Hematopoietic multipotent progenitor cell (in vitro differentiated cells): ENCODE measurements at places on chromosomes 1 and 21. TPM values are rescaled to one million over a fixed set of nuclear protein-coding genes. Genes with fewer than 3 reads are reported as not detected.

Gene KRTAP19-4
- not detected for total RNA-seq

DNA sequence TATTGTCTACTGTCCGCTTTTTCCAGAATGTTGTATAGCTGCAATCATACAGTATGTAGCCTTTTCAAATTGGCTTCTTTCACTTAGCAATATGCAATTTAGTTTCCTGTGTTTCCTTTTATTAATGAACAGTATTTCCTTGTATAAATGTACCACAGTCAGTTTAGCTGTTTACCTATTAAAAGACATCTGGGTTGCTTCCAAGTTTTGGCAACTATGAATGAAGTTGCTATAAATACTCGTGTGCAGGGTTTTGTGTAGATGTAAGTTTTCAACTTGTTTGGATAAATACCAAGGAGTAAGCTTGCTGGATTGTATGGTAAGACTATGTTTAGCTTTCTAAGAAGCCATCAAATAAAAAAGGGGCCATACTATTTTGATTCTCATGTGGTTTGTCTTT, 24.4 kb upstream of the KCNJ6 start:
- DNase-seq, result no peak

DNA sequence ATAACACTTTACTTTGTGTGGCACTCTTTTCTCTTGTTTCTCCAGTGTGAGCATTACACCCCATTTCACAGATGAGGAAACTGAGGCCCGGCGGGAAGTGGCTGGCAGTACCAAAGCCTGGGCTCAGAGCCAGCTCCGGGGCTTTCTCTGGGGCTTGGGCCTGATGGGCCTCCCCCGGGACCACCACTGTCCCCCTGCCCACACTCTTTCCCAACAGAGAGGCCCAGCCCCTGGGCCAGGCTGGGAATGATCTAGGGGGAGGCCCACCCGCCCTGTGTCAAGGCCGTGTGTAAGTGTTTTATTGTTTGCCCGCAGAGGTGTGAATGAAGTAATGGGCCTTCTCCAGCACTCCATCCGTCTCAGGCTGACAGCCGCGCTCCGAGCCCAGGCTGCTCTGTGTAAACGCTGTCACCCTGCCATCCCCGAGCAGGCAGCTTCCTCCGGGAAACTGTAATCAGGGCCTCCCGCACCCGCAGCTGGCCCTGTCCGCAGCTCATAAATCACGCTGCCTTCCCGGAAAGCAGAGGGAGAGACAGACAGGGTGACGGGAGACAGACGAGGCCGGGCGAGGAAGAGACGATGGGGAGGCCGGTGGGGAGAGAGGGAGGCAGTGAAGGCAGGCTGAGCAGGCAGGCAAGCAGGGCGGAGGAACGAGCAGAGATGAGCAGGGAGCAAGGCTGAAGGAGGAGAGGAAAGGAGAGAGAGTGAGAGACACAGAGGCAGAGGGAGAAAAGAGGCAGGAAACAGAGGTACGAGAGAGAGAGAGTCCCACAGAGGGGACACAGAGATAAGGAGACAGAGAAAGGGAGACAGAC, 109.7 kb upstream of the ZBTB40 start:
- DNase-seq, result peak; percentile 27

GRCh38 chr21:29155118-29155932, 24.9 kb downstream of the MAP3K7CL start:
- DNase-seq, result no peak

Gene TNNT2
- not detected for total RNA-seq

- DNase-seq, result no peak
Observed at GRCh38 chr1:24110642-24111261, 1.2 kb downstream of the MYOM3 start.

Gene C1orf74
- total RNA-seq, result 3.5 TPM

Gene LYPD8
- 0.54 TPM for total RNA-seq

DNA sequence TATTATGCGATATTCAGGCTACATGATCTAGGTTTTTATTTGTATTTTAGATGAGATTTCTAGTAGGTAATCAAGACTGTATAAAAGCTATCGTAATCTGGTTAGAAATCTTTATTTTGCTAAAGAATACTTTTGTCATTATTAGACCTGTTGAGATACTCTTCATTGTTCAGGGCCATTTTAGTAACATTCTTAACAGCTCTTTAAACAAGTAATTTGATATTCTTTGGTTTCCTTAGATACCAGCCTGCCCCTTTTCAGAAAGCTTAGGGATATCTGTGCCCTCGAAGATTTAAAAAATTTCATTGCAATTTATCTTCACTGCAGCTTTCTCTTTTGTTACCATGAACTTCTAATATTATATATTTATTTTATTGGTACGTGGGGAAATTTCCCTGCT, 18.9 kb downstream of the ADGRL2 start:
- no peak for DNase-seq

Gene MROH9
- not detected for total RNA-seq

Gene PTPN22
- total RNA-seq, result 7.5 TPM

Gene GNAT2
- 0.27 TPM for total RNA-seq

GRCh38 chr1:53147174-53147573, 4.7 kb upstream of the SLC1A7 start:
- DNase-seq, result no peak

Gene ACOT11
- 23.7 TPM for total RNA-seq

Gene SSBP3
- 72.4 TPM for total RNA-seq

DNA sequence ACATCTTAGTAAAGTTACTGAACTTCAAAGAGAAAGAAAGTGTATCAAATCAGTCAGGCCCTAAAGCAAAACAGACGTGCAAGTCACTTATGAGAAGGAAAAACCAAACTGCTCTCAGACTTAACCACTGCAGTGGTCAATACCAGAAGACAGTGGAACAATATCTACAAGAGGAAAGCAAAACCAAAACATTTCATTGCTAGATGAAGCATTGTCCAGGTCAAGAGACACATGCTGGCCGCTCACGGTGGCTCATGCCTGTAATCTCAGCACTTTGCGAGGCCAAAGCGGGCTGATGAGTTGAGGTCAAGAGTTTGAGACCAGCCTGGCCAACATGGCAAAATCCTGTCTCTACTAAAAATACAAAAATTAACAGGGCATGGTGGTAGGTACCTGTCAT, 82.0 kb upstream of the MROH9 start:
- DNase-seq, result no peak

GRCh38 chr1:24562625-24563024, 6.7 kb downstream of the NCMAP start:
- DNase-seq, result no peak

Gene ZNF593
- total RNA-seq, result 55.2 TPM

GRCh38 chr1:46401154-46401913, 7.2 kb downstream of the FAAH start:
- DNase-seq, result no peak

- DNase-seq, result no peak
Observed at GRCh38 chr1:150441121-150441520, 46.1 kb upstream of the TARS2 start.

Gene LIX1L
- 17.8 TPM for total RNA-seq

Gene BATF3
- 3.2 TPM for total RNA-seq

- DNase-seq, result no peak
Observed at GRCh38 chr1:180198196-180198595, 31.9 kb upstream of the LHX4 start.

Gene ITLN2
- total RNA-seq, result not detected

GRCh38 chr1:202659974-202660373, 50.3 kb downstream of the SYT2 start:
- DNase-seq, result peak; percentile 31

DNA sequence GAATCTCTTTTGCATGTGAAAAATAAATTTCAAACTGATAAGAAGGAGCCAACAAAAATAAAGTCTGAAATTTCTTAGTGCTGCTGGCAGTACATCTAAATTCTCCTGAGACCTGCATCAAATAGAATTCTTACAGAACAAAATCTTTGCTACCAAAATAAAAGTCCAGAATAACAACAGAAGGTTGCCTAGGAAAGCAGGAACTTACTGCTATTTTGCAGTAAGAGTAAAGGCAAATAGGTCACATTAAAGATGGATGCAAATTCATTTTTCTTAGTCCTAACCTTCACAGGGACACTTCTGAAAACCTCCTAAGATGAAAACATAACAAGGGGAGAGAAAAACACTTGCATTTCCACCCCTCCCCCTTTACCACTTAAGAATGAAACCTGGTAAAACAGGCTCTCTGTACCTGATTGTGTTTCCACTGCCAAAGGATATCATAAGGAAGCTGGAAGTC, 59.0 kb downstream of the RUSC1 start:
- peak; percentile 39 for DNase-seq

- DNase-seq, result no peak
Observed at GRCh38 chr1:55154616-55155015, 60.5 kb downstream of the USP24 start.

- no peak for DNase-seq
Observed at GRCh38 chr21:33939226-33939625, 23.6 kb upstream of the ATP5PO start.

DNA sequence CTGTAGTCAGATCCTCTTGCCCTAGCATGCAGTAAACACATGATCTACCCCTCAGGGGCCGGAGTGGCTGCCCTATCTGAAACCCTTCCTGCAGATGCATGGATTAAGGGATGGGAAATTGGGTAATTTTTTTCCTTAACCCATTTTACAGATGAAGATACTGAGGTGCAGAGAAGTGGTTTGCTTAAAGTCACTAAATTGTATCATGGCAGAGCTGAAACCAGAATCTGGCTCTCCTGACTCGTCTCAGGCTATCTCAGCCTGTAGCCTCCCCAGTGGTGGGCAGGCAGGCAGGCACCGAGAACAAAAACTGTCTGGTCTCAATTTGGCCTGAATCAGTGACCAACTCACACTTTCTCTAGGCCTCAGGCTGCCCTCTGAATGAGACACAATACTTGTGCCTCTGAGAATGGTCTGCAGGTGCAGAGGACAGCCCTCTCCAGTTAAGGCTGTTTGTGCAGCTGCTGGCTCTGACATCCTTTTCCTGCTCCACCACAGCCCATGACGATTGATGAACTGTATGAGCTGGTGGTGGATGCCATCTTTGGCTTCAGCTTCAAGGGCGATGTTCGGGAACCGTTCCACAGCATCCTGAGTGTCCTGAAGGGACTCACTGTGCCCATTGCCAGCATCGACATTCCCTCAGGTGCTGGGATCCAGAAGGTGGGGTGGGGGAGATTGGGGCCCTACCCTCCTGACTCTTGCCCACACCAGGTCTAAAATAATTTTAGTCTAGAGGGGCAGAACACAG, 1.5 kb downstream of the NAXE start:
- DNase-seq, result no peak

GRCh38 chr21:32423320-32424190, 11.0 kb downstream of the EVA1C start:
- no peak for DNase-seq

Gene GFI1
- 15.9 TPM for total RNA-seq

Gene NIBAN1
- 11.0 TPM for total RNA-seq

DNA sequence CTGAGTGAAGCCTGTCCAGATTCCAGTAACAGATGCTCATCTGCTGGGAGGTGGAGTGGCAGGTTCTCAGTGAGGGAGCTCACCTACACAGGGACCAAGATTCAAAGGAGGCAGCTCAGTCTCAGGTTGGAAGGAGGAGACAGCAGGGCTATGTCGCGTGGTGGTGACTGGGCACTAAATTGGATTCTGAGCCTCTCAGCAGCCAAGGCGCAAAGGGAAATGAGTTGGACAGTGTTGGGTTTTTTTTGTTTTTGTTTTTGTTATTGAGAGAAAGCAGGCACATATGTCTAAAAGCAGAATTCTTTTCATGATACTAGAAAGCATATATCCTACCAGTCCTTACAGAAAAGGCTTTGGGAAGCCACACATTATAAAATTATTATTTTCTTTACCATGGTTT, 26.2 kb downstream of the UMODL1 start:
- no peak for DNase-seq

DNA sequence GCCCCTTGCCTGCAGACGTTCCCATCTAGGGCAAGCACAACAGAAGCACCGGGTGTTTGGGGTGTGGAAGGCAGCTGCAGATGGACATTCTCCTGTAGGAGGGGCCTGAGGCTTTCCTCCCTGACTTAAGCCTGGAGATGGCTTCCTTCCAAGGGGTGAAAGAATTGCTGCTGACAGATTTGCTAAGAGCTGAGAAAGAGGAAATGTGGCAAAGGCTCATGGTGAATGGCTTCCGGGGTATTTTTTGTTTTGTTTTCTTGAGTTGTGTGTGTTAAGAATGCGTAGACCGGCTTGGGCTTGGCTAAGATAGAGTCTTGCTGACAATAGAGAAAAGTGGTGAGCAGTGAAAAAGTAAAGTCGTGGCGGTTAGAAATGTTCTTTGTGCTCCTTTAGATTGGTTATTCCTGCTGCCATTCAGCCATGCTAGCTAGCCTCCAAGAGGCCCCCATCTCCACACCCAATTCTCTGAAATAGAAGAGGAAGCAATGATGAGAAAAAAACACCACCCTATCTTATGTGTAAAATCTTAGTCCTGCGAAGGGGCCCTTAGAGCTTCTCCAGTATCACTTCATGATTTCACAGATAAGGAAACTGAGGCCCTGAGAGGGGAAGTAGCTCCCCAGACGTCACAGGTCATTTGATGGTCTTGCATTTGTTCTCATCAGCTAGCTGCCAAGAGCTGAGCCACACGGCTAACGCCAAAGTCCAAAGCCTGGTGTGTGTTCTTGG, 36.9 kb downstream of the EIF2D start:
- DNase-seq, result peak; percentile 82

GRCh38 chr1:25095635-25096200, 136.6 kb downstream of the SYF2 start:
- DNase-seq, result no peak

DNA sequence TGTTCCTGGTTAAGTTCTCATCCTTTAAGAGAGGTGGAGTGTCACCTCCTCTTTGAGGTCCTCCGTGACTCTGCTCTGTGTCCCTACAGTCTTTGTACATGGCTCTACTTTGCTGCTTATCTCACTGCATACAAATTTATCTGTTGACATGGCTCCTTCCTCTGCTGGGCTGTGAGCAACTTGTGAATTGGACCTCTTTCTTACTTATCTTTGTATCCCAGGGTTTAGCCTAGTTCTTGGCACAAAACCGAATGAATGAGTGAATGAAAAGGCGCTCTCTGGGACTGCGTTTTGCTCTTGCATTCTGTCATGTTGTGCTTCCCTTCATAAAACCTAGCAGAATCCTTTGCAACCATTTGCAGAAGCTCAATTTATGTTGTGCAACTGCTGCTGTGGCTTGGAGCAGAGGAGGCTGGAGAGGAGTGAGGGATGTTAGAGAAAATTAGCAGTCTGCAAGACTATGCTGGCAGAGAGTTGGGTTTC, 12.4 kb downstream of the SLC26A9 start:
- DNase-seq, result no peak

Gene PTTG1IP
- 147 TPM for total RNA-seq

Gene LCE3A
- not detected for total RNA-seq
